ENCODE measurements at places on chromosomes 1 and 21.

DNA sequence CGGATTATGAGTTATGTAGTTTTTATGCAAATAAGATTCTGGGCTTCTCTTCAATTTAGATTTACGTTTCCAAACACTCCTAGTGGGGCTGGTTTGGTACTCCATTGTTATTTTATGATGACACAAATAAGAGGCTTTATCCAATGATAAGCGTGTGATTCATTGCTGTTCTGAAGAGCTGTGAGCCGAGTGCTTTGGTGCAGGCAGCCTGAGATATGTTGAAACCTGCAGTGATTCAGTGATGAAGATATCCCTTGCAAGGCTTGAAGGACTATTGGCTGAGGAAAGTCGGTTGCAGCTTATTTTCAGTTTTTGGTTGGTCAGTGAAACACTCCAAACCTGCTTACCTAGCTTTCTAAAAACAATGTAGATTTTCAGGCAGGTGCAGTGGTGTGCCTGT, 112.2 kb downstream of the RYR2 start:
- no peak for DNase-seq

DNA sequence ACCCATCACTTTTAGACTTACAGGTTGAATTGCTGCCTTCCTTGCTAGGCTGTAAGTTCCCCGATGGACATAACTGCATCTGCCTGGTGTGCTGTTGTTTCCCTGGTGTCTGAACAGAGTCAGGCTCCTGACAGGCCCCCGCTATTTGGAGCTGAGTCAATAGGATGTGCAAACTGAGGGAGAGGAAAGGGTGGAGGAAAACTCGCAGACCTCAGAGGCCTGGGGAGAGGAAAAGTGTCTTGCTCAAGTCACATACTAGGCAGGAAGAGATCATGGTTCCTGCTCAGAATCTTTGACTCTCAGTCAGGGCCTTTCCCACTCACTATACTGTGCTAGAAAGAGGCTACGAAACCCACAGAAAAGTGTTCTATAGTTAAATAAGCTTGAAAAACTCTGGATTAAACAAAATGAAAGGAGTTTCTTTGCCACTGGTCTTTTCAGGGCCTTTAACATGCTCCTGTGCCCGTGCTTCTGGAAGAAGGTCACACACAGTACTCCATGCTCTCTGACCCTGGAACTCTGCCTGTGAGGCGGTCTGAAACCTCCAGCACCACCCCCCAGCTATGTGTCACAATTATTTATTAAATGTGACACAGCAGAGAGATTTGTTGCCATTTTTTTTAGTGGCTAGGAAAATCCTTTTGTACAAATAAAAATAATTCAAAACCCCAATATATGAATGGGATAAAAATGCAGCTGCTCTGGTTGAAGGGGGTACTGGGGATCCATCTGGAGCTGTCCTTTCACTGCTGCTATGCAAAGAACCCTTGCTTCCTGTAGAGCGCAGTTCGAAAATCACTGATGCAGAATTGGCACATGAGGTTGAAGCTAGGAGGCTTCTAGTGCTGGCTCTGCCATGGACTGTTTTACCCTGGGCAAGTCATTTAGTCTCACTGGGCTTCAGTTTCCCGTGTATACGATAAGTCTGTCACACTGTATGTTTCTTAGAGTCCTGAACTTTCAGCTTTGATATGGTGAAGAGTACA, 20.1 kb upstream of the CDCP2 start:
- no peak for DNase-seq

DNA sequence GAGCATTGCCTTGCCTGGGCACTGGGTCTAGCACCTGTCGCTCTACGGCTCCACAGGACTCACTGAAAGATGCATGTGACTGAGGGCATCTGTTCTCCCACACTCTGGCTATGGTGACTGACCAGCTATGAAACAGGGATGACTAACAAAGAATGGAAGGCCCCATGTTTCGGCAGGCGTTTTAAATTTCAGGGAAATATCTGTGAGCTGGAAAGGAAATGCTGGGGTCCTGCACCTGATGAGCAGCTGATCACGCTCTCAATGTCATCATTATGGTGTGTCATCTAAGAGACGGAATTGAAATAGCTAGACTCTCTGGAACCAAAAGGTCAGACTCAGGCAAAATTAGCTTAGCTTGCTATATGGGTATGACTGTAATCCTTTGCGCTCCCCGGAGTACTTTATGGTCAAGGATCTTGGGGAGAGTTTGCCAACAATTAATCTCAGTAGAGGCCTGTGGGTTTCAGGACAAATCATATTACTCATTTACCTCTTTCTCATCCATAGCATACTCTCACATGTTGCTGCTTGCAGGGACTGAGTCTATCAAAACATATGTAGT, 24.5 kb upstream of the PALMD start:
- no peak for DNase-seq

- no peak for DNase-seq
Measured at GRCh38 chr1:203591626-203592025, 35.0 kb upstream of the ATP2B4 start.

DNA sequence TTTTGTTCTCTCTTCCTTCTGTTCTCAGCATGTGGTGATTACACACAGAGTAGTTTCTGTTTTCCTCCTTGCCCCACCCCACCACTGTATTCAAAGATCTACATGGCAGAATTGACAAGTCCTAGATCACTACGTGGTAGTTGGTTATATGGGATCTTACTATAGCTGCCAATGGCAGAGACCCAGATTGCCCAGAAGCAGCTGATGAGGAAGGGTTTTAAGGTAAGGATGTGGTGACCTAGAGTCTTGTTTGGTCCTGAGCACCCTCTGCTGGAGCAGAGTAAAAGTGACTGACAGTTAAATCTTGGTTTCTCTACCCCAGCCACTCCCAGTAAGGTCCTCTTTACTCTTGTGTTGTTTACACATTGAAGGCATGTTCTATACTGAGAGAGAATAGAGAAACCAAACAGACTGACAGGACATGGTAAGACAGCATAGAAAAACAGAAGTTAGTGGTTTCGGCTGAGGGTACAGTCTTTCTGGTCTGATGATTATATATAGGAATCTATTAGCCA, 22.8 kb upstream of the STRIP1 start:
- no peak for DNase-seq

DNA sequence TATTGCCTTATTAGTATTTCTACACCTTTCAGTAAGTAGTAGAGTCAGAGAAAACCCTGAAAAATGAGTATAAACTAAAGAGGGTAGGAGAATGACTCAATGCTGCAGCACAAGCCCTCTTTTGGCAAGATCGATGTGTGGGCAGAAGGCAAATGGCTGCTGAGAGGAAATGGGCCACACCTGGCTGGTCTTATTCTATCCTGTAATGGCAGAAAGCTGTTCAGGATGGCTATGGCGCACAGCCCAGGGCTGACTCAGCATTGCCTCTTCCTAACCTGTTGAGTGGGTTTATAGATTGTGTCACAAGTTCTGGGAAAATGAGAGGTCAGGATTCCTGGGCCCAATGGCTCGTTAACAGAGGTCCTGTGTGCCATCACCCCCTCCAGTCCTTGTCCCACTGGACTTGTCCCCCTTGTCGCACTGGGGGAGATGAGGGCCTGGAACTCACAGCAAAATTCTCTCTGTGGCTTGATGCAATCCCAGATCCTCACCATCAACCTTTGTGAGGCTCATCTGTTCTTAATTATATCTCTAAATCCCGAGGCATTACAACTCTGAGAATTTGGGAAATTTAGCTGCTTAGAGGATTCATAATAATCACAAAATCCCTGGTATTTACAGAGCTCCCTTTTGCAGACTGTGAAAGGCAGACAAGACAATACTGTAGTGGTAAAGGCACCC, 13.2 kb downstream of the HMGB4 start:
- DNase-seq, result no peak

GRCh38 chr1:162847839-162848453, 13.0 kb downstream of the CCDC190 start:
- DNase-seq, result peak; percentile 82

- no peak for DNase-seq
Measured at GRCh38 chr1:175725684-175726083, 17.7 kb downstream of the TNR start.

DNA sequence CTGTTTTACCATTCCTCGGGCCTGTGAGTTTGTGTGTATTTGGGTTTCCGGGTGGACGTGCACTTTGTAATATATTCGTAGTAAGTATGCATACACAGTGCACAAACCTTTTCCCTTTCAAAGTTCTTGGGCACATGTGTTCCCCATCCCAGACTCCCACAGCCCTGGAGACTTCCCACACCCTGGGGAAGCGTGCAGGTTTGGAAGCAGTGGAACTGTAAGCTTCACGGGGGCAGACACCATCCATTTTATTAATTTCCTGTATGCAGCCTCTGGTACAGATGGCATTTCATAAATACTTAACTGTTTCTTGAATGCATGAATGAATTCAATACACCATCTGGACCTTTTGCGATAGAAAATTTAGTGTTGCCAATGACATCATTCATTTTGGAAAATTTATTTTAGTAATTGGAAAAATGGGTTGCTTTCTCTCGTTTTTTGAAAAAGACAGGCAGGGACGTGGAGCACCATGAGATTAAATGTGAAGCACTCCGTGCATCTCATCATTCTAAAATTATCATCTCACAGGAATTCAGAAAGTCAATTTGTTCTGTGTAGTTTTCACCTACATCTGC, 10.8 kb downstream of the ETS2 start:
- no peak for DNase-seq

- DNase-seq, result no peak
Measured at GRCh38 chr1:172184506-172185191, 235.8 kb upstream of the C1orf105 start.

DNA sequence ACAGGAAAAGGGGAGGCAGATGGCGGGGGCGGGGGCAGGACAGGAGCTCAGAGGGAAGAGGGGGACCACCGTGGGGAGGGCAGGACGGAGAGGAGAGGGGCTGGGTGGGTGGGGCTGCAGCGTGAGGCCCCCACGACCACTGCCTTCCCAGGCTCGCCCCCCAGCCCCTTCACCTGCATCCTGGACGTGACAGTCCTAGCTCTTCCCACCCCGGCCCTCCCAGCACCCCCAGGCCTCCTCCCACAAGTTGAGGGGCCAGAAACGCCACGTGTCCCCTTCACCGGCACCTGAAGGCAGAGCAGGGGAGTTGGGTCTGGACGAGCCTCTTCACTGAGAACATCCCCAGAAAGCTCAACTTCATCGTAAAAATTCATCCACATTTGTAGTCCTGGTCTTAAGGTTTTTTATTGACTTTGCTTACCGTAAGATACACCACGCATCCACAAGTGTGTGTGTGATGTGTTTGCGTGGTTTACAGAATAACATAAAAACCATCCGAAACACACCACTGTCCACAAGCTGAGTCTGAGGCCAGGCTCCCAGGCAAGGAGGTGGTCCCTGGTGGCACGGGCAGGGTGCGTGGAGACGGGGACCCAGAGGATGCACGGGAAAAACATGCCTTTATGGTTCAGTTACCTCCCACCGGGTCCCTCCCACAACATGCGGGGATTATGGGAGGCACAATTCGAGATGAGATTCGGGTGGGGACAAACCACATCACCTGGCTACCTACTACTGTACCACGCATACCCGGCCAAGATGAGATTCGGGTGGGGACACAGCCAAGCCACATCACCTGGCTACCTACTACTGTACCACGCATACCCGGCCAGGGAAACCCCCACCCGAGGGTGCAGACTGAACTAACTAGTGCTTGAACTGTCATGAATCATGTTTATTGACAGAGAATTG, 13.9 kb upstream of the COL18A1 start:
- DNase-seq, result no peak

GRCh38 chr21:33241846-33242245, 12.1 kb downstream of the IFNAR2 start:
- DNase-seq, result no peak
